NCI-H1436 treated with DMSO at 0.1 percent for 48 hours (cell line): ENCODE measurements at places on chromosomes 5 and 9.

DNA sequence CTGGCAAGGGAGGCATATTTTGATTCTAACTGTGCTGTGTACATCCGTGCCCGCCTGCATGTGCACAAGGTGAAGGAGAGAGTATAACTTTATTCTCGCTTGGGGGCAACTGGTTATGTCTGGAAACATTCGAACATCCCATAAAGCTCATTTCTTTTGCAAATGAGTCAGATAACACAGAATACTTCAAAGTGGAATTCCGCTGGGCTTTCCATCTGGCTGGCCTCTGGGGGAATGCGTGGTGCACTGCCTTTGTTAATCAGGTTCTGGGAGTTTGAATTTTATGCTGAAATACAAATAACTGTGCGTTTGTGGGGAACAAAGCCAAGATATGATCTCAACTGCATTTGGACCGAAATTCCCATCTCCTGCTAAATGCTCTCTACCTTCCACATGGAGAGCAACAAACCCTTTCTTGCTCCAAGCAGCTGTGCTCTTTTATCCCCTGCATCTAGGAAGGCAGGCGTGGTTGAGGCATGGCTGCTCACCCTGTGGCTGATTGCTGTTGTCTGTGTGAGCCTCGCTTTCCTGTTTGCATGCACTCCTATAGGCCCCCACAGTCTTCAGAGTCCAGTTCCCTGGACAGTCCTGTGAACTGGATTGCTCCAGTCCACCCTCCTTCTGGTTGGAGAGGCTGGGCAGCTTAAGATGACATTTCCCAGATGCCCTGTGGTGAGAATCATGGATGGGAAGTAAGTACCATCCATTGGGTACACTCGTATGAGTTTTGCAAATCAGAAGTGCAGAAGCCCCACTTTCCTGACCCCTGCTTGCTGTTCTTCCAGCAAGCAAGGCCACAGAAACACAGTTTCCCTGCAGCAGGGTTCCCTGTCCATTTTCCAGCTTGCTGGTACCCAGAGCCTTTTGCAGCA is 82.9 kb upstream of the ALDH1B1 start:
- no peak for DNase-seq

GRCh38 chr5:143896516-143896915 is 84.6 kb downstream of the HMHB1 start:
- no peak for DNase-seq

DNA sequence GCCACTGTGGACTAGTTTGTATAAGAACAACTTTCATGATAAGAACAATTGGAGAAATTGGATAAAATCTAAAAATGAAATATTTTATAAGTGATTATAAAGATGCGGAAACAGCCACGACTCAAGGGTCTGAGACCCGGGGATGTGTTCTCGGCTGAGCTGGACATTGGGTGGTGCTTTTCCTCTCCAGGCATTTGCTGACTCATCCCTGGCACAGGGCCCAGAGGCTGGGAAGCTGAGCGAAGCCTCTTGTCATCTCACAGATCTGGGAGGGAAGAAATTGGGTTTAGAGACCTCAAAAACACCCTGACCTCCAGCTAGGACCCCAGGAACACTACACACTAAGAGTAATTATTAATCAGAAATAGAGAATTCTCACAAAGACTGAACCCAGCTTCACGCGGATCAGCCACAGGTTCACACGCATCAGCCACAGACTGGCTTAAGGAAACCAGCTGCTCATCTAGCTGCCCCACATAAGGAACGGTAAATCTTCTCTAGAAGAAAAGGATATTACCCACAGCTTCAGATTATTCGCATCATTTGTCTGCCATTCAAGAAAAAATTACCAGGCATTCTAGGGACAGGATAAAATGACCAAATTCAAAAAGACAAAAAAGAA is 2.8 kb upstream of the OR2V1 start:
- DNase-seq = no peak

GRCh38 chr9:22241611-22242010 is 205.0 kb upstream of the DMRTA1 start:
- DNase-seq = no peak
